ENCODE measurements at places on chromosomes 12 and 14. TPM values are rescaled to one million over a fixed set of nuclear protein-coding genes. Genes with fewer than 3 reads are reported as not detected.

OR6C2 gene
- polyA plus RNA-seq, result not detected

DCN gene
- 568 TPM for polyA plus RNA-seq

BCL11B gene
- 4.0 TPM for polyA plus RNA-seq

FITM1 gene
- polyA plus RNA-seq, result 2.8 TPM

SOAT2 gene
- polyA plus RNA-seq, result 126 TPM

AQP2 gene
- polyA plus RNA-seq, result 0.01 TPM

GLTP gene
- polyA plus RNA-seq, result 24.3 TPM

FAM222A gene
- 6.3 TPM for polyA plus RNA-seq

MYH6 gene
- polyA plus RNA-seq, result 0.03 TPM

DNA sequence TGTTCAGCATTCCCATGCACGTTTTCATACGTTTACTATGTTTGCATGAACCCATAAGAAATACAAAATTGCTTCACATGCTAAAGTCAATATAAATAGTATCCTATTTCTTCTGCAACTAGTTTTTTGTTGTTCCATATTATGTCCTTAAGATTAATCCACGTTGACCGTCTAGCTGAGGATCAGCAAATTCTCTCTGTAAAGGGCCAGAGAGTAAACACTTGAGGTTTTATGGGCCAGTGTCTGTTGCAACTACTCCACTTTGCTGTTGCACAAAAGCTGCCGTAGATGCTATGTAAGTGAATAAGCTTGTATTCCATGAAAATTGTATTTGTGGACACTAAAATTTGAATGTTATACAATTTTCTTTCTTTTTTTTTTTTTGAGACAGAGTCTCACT, 21.1 kb upstream of the PITPNM2 start:
- H3K36me3 ChIP-seq, result peaks cover 15% of the 10 kb centered on the region
- peaks cover 3% of the 10 kb centered on the region for H3K4me1 ChIP-seq
- no peak overlapping the region for H3K4me3 ChIP-seq
- DNase-seq, result no peak
- no peaks in the 10 kb centered on the region for H3K27me3 ChIP-seq

DNA sequence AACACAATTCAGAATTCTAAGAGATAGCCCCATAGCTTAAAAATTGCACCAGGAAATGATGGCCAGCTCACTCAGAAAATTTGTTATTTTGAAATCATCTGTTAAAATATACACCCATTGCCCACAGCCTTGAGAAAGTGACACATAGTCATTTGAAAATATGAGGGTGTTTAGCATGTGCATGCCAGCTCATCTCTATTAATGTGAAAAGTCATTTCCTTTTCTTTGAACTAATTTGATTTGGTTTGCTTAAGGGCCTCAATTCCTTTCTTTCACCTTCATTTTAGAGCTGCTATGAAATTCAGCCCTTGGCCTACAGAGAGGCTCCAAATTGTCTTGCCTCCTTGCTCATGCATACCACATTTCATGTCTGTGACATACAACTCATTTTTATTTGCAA, 241.4 kb downstream of the PHLDA1 start:
- H3K36me3 ChIP-seq, result no peaks in the 10 kb centered on the region
- no peaks in the 10 kb centered on the region for H3K27me3 ChIP-seq
- H3K4me3 ChIP-seq, result no peak overlapping the region

DNA sequence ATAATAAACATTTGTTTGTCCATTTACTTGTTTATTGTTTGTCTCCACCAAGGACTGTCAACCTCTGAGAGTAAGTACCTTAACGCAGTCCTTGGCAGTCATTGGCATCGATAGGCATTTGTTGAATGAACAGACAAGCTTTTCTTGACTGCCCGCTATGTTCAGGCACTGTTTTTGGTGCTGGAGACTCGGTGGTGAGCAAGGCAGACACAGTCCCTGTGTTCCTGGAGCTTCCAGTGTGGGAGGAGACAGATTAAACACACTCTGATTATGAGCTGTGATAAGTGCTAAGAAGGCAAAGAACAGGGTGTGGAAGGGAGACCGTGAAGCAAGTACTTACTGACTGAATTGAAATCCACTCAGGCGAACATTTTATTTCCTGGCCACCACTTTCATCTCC, 1.2 kb downstream of the ATP6V0A2 start:
- H3K4me3 ChIP-seq, result peak overlapping the region; percentile 90
- no peaks in the 10 kb centered on the region for H3K27me3 ChIP-seq
- H3K27ac ChIP-seq, result peak overlapping the region; percentile 59
- no peaks in the 10 kb centered on the region for H3K36me3 ChIP-seq
- peaks cover 12% of the 10 kb centered on the region for H3K4me1 ChIP-seq
- DNase-seq, result peak; percentile 25

- no peak overlapping the region for H3K4me3 ChIP-seq
- DNase-seq, result no peak
- no peaks in the 10 kb centered on the region for H3K27me3 ChIP-seq
- H3K27ac ChIP-seq, result no peak overlapping the region
Observed at GRCh38 chr14:24436355-24437019, 6.1 kb downstream of the SDR39U1 start.

- H3K4me3 ChIP-seq, result no peak overlapping the region
- peaks cover 47% of the 10 kb centered on the region for H3K36me3 ChIP-seq
- H3K27me3 ChIP-seq, result no peaks in the 10 kb centered on the region
- no peak for DNase-seq
- peak overlapping the region; percentile 31 for H3K27ac ChIP-seq
Observed at GRCh38 chr12:131011165-131012079, 57.7 kb downstream of the ADGRD1 start.

GRCh38 chr14:100389497-100390104, 66.5 kb downstream of the SLC25A47 start:
- no peak overlapping the region for H3K4me3 ChIP-seq
- peaks cover 39% of the 10 kb centered on the region for H3K4me1 ChIP-seq
- H3K27me3 ChIP-seq, result no peaks in the 10 kb centered on the region

GRCh38 chr14:63438065-63438757, 105.0 kb downstream of the PPP2R5E start:
- H3K4me1 ChIP-seq, result peaks cover 11% of the 10 kb centered on the region
- H3K4me3 ChIP-seq, result no peak overlapping the region
- no peaks in the 10 kb centered on the region for H3K27me3 ChIP-seq
- no peaks in the 10 kb centered on the region for H3K36me3 ChIP-seq
- peak; percentile 9 for DNase-seq

GRCh38 chr12:130651188-130651959, 64.7 kb downstream of the RIMBP2 start:
- DNase-seq, result no peak
- no peak overlapping the region for H3K27ac ChIP-seq
- no peak overlapping the region for H3K4me3 ChIP-seq
- H3K4me1 ChIP-seq, result no peaks in the 10 kb centered on the region

- H3K4me3 ChIP-seq, result no peak overlapping the region
- no peaks in the 10 kb centered on the region for H3K36me3 ChIP-seq
- no peaks in the 10 kb centered on the region for H3K27me3 ChIP-seq
- H3K27ac ChIP-seq, result no peak overlapping the region
- no peaks in the 10 kb centered on the region for H3K4me1 ChIP-seq
Observed at GRCh38 chr12:29889737-29890136, 106.0 kb upstream of the TMTC1 start.

DNA sequence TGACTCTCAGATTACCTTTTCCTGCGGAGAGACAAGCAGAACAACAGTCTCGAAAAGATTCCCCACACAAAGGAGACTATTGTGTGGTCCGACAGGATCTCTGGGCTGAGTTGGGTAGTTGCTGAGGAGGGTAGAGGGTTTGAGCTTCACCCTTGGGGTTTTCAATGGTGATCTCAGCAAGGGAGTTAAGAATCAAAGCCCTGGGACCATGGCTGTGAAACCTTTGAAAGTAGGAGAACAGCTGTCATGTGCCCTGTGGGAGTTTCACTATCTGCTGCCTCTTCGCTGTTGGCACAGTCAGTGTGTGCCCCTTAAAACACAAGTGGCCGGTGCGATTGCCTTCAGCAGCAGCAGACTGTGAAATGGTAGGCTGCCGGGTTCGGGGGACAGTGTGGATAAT, 14.2 kb upstream of the PLEK2 start:
- no peaks in the 10 kb centered on the region for H3K27me3 ChIP-seq
- no peak for DNase-seq
- no peak overlapping the region for H3K27ac ChIP-seq
- no peak overlapping the region for H3K4me3 ChIP-seq
- H3K36me3 ChIP-seq, result no peaks in the 10 kb centered on the region
- peaks cover 20% of the 10 kb centered on the region for H3K4me1 ChIP-seq

- H3K36me3 ChIP-seq, result no peaks in the 10 kb centered on the region
- H3K27ac ChIP-seq, result no peak overlapping the region
- peak; percentile 48 for DNase-seq
- no peak overlapping the region for H3K4me3 ChIP-seq
Observed at GRCh38 chr12:9039397-9039977, 50.1 kb downstream of the KLRG1 start.

DNA sequence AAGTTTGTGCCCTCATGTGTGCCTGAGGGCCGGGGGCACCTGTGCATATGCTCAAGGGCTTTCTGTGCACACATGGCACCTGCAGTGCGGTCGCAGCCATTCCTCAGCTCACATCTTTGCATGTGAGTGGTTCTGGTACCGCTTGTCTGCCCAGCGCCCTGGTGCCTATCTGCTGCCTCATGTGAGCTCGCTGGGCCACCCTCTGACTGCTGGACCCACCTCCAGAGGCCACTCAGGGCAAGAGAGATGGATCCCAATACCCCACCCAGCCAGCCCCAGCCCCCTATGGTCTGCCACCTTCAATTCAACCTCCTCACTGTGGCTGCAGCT, 5.4 kb upstream of the AMN start:
- peaks cover 2% of the 10 kb centered on the region for H3K36me3 ChIP-seq
- H3K27ac ChIP-seq, result no peak overlapping the region
- DNase-seq, result no peak
- no peak overlapping the region for H3K4me3 ChIP-seq
- H3K27me3 ChIP-seq, result no peaks in the 10 kb centered on the region
- H3K4me1 ChIP-seq, result peaks cover 1% of the 10 kb centered on the region

- no peak for DNase-seq
- H3K4me1 ChIP-seq, result no peaks in the 10 kb centered on the region
- no peak overlapping the region for H3K4me3 ChIP-seq
- no peaks in the 10 kb centered on the region for H3K27me3 ChIP-seq
- H3K36me3 ChIP-seq, result no peaks in the 10 kb centered on the region
- H3K27ac ChIP-seq, result no peak overlapping the region
Observed at GRCh38 chr14:22382955-22383354, 206.1 kb downstream of the DAD1 start.

Measured in large intestine (tissue), 12 donors.